Activated CD8-positive, alpha-beta T cell treated with anti-CD3 and anti-CD28 coated beads, Interleukin-2, amount 10 ng/mL, durations not matched to agents 7 days and 5 days (primary cell): ENCODE measurements at places on chromosomes 6 and 20. TPM values are rescaled to one million over a fixed set of nuclear protein-coding genes. Genes with fewer than 3 reads are reported as not detected.

DNA sequence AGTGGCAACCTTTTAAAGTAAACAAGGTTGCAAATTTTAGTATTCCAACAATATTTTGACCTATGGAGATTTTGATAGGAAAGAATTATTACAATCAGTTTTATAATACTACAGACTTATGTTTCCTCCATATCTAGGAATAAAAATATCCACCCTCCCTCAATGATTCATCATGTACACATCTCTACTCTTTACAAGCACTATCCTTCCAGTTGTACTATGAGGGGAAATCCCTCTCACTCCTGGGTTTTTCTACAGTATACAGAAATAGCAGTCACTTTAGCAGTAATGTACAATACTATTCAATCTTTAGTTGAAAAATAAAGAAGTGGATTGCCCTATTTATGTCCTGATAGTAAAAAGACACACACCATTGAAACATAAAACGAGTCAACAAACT lies 46.3 kb upstream of the SCML4 start:
- H3K27ac ChIP-seq: no peak overlapping the region
- peaks cover 7% of the 10 kb centered on the region for H3K4me1 ChIP-seq

DNA sequence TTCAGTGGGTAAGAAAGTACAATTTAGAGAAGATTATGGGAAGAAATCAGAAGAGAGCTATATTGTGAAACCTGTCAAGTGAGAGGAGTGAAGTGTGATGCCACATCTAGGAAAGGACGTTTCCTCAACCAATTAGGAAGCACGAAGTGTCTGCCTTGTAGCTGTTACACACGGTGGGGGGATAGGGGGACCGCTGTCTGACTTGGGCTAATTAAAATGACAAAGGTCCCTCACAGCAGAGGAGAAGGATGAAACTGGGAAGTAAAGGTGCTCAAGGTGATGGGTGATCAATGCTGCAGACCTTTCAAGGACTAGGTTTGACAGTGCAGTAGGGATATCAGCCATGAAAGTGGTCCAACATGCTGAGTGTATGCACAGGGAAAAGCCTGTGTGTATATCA lies 181.1 kb upstream of the PRSS16 start:
- no peaks in the 10 kb centered on the region for H3K4me1 ChIP-seq
- H3K27me3 ChIP-seq: peaks cover 25% of the 10 kb centered on the region
- no peaks in the 10 kb centered on the region for H3K36me3 ChIP-seq
- DNase-seq: no peak

DNA sequence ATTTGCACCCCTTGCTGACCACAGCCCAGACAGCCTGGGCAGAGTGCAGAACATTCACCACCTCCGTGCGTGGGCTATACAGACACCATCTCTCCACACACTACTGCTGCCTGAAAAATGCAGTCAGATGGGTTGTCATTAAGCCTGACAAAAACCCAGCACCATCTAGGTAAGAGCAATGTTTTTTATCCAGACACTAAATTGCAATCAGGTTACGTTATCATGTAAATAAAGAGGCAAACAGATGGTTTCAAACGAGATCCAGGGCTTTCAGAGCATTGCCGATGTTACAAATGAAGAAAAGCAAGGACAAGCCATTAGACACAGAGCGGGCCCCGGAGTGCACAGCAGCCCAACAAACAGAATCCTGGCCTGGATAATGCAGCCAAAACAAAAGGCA lies 269.6 kb downstream of the PKHD1 start:
- no peaks in the 10 kb centered on the region for H3K4me1 ChIP-seq
- H3K36me3 ChIP-seq: no peaks in the 10 kb centered on the region
- H3K4me3 ChIP-seq: no peak overlapping the region

DNA sequence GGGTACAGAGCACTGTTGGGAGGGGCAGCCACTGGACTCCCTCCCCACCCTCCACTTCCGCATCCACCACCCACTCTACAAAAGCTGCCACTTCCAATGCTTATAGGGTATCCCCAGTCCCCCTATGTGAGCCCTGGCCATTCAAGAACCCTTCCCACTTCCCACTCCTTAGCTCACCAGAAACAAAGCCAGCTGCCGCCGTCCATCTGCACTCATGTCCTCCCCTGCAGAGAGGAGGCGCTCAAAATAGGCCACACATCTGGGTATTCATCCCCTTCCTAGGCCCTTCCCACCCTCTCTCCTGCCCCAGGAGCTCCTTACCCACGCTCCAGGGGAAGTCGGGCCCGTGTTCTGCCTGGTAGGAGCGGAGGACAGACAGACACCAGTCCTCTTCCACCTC lies 6.5 kb upstream of the LY6G5C start:
- no peak overlapping the region for H3K27ac ChIP-seq
- H3K4me1 ChIP-seq: peaks cover 4% of the 10 kb centered on the region
- no peak overlapping the region for H3K4me3 ChIP-seq

- H3K27me3 ChIP-seq: no peaks in the 10 kb centered on the region
- no peak overlapping the region for H3K27ac ChIP-seq
- H3K4me1 ChIP-seq: no peaks in the 10 kb centered on the region
- DNase-seq: no peak
Observed at GRCh38 chr6:147772724-147773123, 264.2 kb downstream of the SAMD5 start.

GRCh38 chr20:47362361-47363219 lies 6.1 kb upstream of the ZMYND8 start:
- H3K36me3 ChIP-seq: no peaks in the 10 kb centered on the region
- H3K4me3 ChIP-seq: no peak overlapping the region
- peaks cover 42% of the 10 kb centered on the region for H3K4me1 ChIP-seq

DNA sequence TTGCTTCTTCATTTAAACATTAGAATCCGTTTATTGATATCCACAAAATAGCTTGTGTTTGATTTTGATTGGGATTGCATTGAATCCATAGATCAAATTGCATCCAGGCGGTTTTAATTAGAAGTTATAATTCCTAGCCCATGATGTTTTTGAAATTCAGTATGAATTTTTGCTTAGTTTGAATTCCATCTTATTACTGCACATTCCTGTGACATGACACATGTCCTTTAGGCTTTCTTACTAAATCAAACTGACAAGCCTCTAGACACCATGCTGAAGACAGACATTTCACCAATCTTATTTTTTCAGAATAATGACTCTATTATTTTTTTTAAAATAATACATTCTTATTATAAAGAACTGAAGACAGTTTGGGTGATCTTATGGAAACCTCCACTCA lies 21.4 kb upstream of the PI16 start:
- no peak overlapping the region for H3K4me3 ChIP-seq
- H3K4me1 ChIP-seq: peaks cover 8% of the 10 kb centered on the region
- H3K36me3 ChIP-seq: no peaks in the 10 kb centered on the region
- no peak for DNase-seq

DNA sequence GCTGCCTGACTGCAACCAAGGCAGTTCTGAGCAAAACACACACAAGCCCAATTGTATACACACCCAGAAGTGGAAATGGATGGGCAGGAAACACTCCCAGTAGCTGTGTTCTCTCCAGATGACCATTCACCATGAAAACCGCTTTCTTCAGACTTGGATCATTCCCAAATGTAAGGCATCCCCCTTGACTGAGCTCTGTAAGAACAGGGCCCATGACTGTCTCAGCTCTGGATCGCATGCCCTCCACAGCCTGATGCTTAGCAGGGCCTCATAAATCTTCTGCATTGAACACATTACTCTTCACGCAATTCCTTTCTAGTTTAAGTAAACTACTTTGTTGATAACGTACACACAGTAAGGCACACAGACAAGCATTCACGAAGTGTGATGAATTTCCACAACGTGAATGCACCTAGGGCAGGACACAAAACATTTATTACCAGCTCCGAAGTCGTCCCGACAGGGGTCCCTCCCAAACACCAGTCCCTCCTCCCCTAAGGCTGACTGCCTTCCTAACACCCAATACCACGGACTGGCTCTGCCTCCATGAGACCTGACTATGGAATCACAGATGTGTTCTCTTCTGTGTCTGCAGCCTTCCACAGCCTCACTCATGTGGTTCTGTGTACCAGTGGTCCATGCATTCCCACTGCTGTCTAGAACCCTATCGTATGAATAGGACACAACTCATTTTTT lies 31.7 kb downstream of the BMP7 start:
- no peak for DNase-seq
- no peaks in the 10 kb centered on the region for H3K4me1 ChIP-seq
- H3K27ac ChIP-seq: no peak overlapping the region
- no peak overlapping the region for H3K4me3 ChIP-seq

DNA sequence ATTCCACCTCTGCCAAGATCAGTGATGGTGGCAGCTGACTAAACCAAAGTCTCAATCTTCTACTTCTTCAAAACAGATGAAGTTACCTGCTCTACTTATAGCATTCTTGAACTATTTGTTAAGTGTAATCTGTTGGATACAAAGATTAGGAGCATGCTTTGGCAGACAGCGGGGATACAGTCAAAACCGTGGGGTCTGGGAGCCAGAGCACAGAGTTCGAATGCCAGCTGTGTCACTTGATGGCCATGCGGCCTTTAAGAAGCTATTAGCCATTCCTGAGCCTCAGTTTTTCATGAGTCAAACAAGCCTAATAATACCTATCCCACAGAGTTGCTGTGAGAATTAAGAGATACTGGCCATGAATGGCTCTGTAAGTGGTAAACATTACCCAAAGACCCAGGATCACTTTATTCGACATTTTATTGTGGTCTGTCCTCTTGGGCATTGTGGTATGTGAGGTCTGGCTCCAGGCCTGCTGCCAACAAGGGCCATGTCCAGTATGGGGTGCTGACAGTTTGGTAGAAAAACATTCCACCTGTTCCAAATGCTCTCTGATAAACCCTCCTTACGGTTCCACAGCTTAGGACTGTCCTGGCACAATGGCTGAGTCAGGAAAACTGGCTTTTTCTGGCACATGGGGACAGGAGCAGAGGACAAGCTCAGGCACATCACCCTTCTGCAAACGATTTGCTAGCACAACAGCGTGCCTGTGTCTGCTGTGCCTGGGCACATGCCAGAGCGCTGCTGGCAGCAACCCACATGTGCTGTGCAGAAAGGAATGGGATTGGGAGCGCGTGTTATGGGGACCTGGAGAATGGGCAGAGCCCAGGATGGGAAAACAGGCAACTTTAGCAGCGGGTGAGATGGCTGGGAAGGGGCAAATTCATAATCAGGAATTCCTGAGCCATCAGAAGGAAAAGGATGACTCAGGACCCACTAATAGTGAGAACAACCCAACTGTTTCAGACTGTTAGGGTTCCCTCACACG lies 15.7 kb upstream of the FAM83C start:
- no peak overlapping the region for H3K4me3 ChIP-seq
- H3K36me3 ChIP-seq: peaks cover 20% of the 10 kb centered on the region
- no peaks in the 10 kb centered on the region for H3K27me3 ChIP-seq

GRCh38 chr6:67047996-67048395 lies 1341.0 kb upstream of the EYS start:
- no peaks in the 10 kb centered on the region for H3K4me1 ChIP-seq
- H3K36me3 ChIP-seq: no peaks in the 10 kb centered on the region
- no peak overlapping the region for H3K27ac ChIP-seq
- no peaks in the 10 kb centered on the region for H3K27me3 ChIP-seq
- H3K4me3 ChIP-seq: no peak overlapping the region

DNA sequence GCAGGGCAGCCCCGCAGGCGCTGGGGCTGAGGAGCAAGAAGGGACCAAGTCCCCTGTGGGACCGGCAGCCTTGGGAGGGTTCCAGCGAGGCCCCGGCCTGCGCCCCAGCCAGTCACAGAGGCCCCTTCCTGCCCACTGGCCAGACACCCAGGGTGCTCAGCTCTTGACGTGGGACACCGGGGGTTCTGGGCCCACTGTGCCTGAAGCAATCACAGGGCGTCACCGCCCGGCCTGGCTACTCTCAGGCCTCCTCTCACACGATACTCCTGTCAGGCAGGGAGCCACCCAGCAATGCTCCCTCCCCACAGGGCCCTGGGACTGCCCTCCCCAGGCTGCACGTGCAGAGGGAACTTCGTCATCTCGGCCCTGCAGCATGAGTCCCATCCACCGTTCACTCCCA lies 14.5 kb downstream of the TAF4 start:
- no peaks in the 10 kb centered on the region for H3K36me3 ChIP-seq
- no peak for DNase-seq
- H3K4me1 ChIP-seq: peaks cover 10% of the 10 kb centered on the region
- no peaks in the 10 kb centered on the region for H3K27me3 ChIP-seq
- no peak overlapping the region for H3K27ac ChIP-seq

DNA sequence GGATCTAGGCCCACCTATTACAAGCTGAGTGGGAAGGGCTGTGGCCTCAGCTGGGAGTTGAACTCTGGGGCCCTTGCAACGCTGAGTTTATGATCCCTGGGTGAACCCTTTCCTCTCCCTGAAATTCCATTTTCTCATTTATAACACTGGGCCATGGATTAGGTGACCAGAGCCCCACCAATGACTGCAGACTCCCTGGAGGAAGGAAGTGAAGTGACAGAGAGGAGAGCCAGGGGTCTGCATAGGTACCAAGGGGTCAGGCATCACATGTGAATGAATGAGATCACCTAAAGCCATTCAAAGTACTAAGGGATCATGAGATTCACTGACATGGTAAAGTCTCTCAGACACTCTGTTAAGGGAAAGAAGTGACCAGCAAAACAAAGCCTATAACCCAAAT lies 46.5 kb upstream of the DSN1 start:
- no peak overlapping the region for H3K27ac ChIP-seq
- peaks cover 1% of the 10 kb centered on the region for H3K36me3 ChIP-seq
- no peaks in the 10 kb centered on the region for H3K27me3 ChIP-seq
- H3K4me3 ChIP-seq: no peak overlapping the region
- DNase-seq: no peak

DNA sequence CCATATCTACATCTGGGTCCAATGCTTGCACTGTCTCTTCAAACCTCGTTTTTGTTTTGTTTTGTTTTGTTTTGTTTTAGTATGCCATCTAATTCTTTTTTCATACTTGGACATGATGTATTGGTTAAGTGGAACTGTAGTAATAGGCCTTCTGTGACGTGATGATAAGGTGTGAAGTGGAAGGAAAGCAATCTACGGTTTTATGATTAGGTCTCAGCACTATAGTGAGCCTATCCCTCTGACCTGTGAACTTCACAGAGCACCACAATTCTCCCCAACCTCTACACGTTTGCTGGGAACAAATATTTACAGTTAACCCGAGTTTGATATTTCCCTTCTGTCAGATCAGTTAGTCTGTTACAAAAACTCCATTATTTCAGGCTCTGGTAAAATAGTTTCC lies 19.1 kb upstream of the SLC24A3 start:
- H3K4me3 ChIP-seq: no peak overlapping the region
- DNase-seq: no peak
- no peaks in the 10 kb centered on the region for H3K4me1 ChIP-seq
- peaks cover 4% of the 10 kb centered on the region for H3K27me3 ChIP-seq

DNA sequence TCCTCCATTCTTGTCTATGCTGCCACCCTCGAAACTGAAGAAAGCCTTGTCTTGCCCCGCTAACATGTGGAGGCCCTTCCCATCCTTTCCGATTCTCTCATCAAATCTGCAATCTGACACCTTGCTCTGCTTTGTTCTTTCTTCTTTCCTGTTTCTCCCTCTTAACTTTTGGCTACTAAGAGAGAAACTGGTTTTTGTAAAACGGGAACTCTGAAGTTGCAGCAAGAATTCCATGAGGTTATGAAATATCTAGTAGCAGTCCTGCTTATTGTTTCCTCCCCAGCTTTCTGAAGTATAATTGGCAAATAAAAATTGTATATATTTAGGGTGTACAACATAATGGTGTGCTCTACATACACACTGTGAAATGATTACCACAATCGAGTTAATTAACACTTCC lies 80.2 kb downstream of the MAP7 start:
- H3K4me3 ChIP-seq: no peak overlapping the region
- no peak overlapping the region for H3K27ac ChIP-seq
- DNase-seq: no peak
- H3K4me1 ChIP-seq: no peaks in the 10 kb centered on the region
- no peaks in the 10 kb centered on the region for H3K36me3 ChIP-seq

Gene CCND3
- 462 TPM for total RNA-seq

Gene HLA-G
- 2.9 TPM for total RNA-seq

Gene HEY2
- total RNA-seq: not detected

Gene CDH26
- total RNA-seq: 0.34 TPM

Gene SRMS
- total RNA-seq: not detected

Gene SAPCD1
- 14.3 TPM for total RNA-seq

Gene SLC2A10
- total RNA-seq: not detected
